ENCODE measurements at places on chromosomes 3 and 15.

DNA sequence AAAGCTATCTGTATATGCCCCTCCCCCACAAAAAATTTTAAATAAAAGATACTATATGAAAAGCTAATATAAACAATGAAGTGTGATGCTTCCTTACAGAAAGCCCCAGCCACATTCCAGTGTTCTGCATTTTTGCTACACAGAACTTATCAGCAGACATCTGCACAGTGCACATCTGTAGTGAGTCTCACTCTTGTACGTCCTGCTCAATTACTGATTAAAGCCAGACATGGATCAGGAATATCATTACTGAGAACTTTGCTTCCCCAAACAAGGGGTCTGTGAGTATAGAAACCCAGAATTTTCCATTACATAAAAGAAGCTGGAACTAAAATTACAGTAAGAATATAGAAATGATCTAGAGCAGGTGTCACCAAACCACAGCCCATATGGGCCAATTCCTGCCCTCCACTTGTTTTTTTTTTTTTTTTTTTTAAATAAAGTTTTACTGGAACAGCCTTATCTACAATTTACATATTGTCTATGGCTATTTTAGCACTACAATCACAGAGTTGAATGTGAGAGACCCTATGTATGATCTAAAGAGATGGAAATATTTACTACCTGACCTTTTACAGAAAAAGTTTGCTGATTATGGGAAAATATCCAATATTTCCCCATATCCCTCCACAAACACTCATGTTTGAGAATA is 45.7 kb downstream of the UBP1 start:
- no peak for DNase-seq

- DNase-seq: no peak
These were observed 93.0 kb upstream of the EIF1B start for GRCh38 chr3:40216471-40216870.

DNA sequence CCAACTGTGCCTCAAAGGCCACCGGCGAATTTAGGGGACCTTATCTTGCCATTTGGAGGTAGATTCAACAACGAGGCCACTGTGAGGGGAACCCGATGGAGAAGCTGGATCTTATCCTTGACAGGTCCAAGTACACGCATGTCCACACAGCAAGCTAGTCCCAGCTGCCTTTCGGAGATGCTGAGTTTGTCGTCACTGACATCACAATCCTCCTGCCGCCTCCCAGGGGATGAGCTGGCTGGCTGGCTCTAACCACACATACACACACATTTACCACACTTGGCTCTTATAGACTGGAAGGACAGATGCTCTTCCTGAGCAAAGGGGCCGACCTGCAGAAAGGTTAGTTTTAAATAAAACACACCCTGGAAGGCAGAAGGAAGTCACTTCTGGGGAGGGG is 176.3 kb downstream of the STT3B start:
- no peak for DNase-seq

DNA sequence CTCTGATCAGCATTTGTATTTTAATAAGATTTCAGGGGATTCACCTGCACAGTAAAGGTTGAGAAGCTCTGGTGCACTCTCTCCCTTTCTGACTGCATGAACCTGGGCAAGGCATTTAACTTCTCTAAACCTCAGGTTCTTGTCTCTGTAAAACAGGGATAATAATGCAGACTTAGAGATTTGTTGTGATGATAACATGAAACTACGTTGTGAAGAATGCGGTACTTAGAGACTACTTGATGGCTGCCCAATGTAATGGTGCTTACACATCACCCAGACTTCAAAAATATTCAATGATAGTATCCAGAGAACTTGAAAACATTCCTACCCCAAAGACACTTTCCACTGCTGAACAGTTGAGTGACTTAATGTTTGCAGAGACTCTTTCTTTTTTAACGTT is 19.8 kb upstream of the TNFSF10 start:
- DNase-seq: no peak
